ENCODE measurements at places on chromosomes 12 and 14.
A peak's percentile ranks its signal among the peaks of the same experiment; 100 is the strongest.

- DNase-seq = no peak
These were observed 86.3 kb downstream of the DCAF5 start for GRCh38 chr14:69066396-69067171.

- DNase-seq = no peak
These were observed 148.0 kb upstream of the NUDT4 start for GRCh38 chr12:93229494-93230325.

DNA sequence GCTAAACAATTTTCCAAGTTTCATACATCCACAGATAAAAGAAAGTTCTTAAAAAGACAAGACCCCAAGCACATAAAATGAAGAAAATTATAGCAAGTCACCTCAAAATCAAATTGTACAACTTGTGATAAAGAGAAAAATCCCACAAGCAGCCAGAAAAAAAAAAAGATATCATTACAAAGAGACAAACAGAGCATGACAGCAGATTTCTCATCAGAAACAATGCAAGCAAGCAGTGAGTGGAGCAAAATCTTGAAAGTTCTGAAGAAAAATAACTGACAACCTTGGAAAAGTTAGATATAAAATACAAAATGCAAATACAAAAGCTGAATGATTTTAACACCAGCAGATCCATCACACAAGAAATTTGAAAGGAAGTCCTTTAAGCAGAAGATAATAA, 194.5 kb upstream of the SOX5 start:
- no peak for DNase-seq

DNA sequence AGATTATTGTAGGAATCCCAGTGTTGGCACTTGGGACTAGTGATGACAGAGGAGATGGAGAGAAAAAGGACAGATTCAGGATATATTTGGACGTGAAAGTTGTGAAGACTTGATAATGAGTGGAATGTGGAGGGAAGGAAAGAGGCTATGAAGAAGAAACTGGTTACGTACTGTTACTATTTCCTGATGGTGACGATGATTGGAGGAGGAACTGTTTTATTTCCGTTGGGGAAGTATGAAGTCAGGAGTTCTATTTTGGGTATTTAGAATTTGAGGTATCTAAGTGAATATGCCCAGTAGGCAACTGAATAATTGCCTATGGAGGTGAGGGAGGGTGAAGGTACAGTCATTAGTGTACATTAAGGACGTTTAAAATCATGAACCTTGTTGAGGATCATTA, 207.2 kb downstream of the TMTC2 start:
- DNase-seq = no peak

- DNase-seq = no peak
These were observed 30.7 kb downstream of the CRADD start for GRCh38 chr12:93707836-93708235.

DNA sequence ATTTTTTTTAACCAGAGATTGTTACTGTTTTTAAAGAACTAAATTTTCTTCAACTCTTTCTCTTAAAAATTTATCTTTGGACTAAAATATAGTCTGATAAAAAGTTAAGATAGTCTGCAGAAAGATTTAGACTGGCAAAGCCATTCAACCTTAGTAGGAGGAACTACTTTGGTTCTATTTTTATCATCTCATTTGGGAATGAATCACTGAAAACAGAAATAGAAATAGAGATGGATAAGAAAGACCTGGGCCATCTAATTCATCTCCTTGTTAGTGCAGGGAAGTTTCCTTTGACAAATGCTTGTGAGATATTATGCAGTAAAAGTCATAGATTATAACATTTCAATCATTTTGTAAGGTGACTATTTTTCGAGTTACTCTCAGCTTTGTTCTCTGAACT, 263.2 kb upstream of the NPAS3 start:
- DNase-seq = no peak

DNA sequence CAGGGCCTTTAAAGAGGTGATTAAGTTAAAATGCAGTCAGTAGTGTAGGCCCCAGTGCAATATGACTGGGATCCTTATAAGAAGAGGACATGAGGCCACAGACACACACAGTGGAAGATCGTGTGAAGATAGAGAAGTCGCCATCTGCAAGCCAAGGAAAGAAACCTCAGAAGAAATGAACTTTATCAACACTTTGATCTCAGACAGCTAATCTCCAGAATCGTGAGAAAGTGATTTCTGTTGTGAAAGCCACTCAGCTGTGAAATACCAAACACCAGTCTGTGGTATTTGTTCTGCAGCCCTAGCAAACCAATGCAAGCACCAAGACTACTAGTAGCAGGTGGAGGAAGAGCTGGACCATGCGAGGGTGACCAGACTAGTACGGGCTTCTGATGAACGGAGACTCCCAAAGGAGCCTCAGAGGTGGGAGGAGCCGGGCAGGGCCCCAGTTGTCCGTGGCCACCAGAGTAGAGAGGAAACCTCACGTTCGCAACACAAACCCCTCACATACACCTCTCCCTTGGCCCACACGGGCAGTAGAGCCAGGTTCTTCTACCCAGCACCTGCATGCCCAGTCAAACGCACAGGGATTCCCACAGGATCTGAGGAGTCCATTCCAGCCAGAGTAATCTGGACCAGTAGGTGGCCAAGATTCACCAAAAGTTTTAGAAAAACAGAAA, 243.0 kb downstream of the TTC8 start:
- no peak for DNase-seq

DNA sequence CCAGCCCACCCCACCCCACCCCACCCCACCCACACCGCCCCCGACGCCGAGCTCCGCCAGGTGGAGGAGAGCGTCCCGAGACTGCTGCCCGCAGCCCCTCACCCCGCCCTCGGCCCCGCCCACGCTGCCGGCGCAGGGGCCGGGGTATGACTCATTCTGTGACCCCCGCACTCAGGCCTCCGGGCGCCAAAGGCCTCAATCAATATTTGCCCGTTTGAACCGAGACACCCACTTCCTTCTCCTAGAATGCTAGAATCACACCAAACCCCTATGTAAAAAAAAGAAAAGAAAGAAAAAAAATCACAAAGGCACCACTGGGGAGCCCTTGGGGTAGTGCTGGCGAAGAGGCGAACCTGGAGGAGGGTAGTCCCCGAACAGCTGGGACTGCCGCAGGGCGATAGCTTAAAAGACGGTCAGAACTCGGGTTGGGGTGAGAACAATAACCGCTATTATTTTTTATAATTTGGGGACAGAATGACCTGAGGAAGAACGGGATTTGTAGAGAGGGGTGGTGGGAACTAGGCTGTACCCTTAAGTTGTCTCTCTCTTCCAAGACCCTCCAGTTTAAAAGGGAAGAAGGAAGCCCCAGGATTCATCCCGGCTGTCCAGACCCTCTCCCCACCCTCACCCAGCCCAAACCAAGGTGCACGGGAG, 894 bp downstream of the KRT8 start:
- peak; percentile 55 for DNase-seq

DNA sequence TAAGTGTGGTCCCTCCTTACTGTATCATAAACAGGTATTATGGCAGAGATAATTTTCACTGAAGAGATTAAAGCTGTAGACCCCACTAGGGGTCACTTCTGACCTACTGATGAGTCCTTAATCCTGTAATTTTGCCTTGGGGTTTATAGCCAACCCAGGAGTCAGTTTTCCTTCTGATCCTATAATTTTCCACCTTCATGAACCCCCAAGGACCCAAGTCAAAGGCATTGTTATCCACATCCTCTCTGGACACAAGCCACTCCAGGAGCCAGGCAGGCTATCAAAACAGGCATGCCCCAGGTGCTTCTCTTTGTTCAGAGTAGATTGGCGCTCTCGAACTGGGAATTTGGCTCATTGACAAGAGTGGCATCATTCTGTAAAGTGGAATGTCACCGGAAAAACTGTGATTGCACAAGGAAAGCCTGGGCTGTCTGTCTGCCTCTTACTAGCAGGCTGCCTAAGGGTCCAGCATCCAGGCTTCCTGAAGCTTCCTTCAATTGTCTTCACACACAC, 1523.2 kb upstream of the FLRT2 start:
- DNase-seq = peak; percentile 71
